NCI-H2081 treated with DMSO at 0.1 percent for 48 hours (cell line): ENCODE measurements at places on chromosomes 7 and 10.

- no peak for DNase-seq
These were observed 331.0 kb downstream of the ADARB2 start for GRCh38 chr10:1406132-1406966.

DNA sequence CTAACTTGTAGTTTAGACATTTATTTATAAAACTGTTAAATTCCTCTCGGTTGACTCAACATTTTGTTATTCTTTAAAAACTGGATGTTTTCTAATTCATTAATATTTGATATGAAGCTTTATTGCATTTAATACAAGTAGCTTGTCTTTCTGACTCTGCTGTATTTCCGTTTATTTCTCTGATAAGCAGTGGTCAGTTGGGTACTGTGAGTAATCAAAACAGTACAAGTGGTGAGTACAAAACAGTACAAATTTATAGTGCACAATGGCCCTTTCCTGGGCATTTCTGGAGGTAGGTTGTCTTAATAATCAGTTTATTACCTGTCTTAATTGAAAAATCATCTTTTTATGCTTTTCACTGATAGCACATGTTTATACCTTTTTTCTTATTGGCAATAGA lies 182.7 kb downstream of the CCSER2 start:
- no peak for DNase-seq

GRCh38 chr10:87092376-87092860 lies 2.2 kb downstream of the GLUD1 start:
- no peak for DNase-seq

- DNase-seq: no peak
These were observed 20.0 kb downstream of the RBM17 start for GRCh38 chr10:6108631-6109443.

DNA sequence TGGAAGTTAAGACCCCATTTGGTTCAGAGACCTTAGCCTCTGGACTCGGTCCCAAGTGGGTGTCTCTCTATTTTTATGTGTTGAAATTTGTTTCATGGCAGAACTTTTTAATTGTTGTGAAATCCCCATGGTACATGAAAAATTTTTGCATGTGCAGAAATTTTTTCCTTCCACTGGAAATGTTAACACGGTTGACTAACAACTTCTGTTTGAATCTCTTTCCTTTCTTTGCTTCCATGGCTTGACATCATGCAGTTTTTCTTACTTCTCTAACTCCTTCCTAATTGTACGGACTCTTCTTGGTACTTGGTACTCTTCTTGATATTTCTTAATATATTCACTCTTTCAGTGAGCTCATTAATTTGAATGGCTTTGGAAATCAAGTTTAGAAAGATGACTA lies 18.3 kb downstream of the MDFIC start:
- no peak for DNase-seq

GRCh38 chr10:35056686-35057085 lies 33.5 kb downstream of the CUL2 start:
- no peak for DNase-seq

DNA sequence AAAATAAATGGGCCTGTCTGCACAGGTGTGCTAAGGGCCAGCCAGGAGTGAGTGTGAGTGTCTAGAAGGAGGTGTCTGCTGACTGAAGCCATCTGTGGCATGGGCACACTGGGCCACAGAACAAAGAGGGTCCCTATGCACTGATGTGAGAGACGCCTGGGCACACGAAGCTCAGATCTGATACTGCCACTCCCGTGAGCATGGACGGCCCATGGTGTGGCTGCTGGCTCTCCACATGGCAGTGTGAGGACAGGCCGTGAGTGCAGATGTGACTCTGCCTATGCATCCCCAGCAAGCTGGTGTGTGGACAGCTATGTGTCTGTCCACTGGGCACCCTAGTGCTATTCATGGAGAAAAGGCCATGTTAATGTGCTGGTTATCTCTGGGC lies 12.8 kb upstream of the MYL7 start:
- DNase-seq: no peak

DNA sequence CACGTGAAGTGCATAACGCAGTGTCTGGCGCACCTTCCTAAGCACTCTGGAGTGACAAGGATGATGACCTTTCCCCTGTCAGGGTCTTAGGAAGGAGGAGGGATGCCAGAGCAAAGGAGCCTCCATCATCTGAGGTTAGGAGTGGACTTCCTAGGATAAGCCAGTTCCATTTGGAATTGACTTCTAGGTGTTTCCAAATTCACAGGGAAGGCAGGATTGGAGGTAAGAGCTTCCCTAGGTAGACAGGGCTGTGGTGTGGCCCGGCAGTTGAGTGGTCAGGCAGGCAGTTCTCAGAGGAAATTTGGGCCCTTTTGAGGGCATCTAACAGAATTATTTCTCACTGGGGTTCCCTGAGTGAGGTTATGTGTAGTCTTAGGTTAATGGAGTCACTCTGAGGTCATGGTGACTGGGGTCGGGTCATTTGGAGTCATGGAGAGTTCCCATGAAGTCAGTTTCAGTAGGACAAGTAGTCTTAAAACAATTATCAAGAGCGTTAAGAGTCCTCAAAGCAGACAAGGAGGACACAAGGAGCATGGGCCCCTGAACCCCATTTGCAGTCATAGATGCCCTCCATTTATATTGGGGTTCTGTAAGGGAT lies 8.2 kb downstream of the PPIF start:
- DNase-seq: no peak

- DNase-seq: no peak
These were observed 23.4 kb downstream of the PYROXD2 start for GRCh38 chr10:98391578-98391991.

DNA sequence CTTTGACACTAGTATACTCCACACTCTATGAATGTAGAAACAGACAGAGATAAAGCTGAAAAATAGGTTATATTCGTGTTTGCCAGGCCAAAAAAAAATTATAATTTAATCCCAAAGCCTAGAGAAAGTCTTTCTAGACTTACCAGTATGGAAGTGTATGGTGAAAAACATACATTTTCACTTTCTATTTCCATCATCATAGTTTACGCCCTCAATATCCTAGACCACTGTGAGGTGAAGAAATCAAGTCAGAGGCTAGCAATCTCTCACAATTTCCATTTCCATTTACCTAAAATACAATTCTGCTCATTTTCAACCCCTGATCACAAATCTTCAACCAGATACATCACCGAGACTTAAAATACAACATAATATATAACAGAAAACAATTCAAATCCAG lies 16.2 kb downstream of the GPR22 start:
- DNase-seq: no peak

DNA sequence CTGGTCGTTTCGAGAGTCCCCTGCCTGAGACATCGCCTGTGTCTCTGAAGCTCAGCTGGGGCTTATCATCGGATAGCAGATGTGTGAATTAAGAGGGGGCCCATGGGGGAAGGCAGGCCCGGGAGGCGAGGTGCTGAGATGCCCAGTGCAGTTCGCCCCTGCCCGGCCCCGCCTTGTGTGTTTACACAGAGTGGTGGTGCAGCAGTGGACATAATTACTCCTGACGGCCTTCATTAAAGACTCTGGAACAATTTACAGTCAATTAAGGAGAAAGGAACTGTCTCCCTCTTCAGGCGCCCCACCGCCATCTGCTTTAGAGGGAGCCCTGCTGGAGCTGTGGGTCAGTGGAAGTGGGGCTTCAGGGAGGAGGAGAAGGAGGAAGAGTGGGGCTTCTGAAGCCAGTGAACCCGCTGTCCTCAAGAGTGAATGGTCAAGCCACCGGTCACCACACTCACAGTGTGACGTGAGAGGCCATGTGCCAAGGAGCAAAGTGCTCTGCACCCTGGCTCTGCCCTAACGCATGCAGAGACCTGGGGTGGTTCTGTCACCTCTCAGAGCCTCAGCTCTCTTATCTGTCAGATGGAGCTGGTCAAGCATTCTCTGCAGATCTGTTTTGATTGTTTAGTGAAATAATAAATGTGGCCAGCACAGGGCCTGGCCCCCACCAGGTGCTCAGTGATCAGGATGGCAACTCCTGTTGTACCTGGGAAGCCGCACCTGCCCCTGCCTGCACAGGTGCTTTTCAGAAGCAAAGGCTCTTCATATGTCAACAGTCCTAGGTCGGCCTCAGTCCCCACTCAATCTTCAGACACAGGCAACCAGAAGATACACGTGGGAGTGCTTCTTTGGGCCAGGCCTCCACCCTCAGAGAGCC lies 65.6 kb downstream of the CDH23 start:
- DNase-seq: no peak

GRCh38 chr10:17455015-17455520 lies 673 bp upstream of the ST8SIA6 start:
- no peak for DNase-seq

DNA sequence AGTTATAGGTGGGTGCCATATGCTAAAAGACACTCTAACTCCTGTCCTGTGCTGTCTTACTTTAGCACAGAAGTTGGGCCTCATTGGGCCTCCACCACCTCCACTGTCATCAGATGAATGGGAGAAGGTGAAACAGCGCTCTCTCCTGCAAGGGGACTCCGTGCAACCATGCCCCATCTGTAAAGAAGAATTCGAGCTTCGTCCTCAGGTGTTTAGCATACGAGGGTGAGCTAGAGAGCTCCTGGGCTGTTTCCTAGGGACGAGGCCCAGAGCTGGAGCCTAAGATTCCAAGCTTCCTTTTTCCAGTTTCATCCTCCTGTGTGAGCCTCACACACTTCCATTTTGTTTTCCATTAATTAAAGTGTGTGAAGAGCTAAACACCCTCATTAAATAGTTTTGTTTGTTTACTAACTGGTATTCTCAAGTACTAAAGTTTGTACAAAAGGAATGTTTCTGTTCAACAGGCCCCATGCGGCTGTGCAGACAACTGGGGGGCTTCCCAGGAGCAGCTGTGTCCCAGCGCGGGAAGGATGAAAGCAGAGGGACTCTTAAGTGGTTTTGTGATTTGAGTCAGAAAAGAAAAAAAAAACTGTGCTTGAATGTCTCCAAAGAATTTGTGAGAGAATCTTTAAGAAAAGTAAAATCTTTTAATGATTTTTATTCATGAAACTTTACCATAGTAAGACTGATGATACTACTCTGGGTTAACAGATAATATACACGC lies 14.1 kb downstream of the RNF32 start:
- no peak for DNase-seq

GRCh38 chr10:101041252-101041761 lies 10.3 kb downstream of the SFXN3 start:
- DNase-seq: no peak

- no peak for DNase-seq
These were observed 9.0 kb downstream of the TACR2 start for GRCh38 chr10:69407621-69408301.

GRCh38 chr10:14562218-14563075 lies 212.2 kb downstream of the FAM107B start:
- DNase-seq: no peak

DNA sequence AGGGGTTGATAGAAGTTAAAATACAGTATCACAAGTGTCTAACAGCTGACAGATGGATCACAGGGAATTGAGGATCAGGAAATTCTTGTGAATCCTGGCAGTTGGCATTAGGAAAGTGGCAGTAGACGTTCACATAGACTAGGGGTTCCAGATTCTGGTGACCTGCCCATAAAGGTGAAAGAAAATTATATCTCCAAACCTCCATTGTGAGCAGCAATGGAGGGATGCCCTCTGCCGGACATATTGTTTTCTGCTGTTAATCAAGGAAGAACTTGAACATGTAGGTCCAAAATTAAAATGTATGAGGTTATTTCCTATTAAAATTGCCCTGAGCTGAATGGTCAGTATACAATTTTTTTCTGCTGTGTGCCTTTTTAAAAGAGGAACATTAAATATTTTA lies 5.1 kb downstream of the NME8 start:
- no peak for DNase-seq

GRCh38 chr7:11689096-11689495 lies 142.9 kb downstream of the THSD7A start:
- no peak for DNase-seq

GRCh38 chr7:133365917-133366316 lies 113.0 kb downstream of the EXOC4 start:
- DNase-seq: no peak

- no peak for DNase-seq
These were observed 34.9 kb downstream of the MMRN2 start for GRCh38 chr10:86922553-86922961.

DNA sequence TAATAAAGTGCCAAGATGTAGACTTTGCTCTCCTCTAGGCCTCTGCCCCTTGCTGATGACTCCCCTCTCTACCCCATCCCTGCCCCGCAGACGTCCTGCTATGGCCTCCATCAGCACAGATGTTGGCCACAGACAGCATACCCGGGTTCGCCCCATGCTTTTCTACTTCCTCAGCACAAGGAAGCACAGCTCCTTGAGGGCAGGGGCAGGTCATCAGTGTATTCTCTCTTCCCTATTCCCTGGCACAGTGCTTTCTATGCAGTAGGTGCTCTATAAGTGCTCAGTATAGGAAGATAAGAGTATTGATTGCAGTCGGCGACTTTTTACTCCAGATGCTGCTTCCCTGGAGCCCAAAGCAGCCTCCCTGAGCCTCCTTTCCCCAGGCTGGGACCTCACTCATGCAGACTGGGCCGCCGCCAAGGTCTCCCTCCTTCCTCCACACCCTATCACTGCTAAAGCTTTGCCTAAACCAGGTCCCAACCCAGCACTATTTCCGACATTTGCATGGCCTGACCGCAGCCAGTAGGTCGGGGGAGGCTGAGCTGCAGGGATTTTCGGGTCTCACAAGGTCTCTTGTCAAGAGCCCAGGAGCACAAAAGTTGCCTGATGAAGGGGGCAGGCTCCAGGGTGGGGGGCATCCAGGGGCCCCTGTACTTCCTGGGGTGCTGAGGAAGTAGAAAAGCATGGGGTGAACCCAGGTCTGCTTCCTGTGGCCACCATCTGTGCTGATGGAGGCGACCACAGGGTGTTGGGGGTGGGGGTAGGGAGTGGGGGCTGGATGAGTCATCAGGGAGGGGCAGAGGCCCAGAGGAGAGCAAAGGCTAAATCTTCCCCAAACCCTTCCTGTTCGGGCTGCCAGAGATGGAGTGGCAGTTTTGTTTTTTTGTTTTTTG lies 8.0 kb downstream of the CALHM3 start:
- no peak for DNase-seq

DNA sequence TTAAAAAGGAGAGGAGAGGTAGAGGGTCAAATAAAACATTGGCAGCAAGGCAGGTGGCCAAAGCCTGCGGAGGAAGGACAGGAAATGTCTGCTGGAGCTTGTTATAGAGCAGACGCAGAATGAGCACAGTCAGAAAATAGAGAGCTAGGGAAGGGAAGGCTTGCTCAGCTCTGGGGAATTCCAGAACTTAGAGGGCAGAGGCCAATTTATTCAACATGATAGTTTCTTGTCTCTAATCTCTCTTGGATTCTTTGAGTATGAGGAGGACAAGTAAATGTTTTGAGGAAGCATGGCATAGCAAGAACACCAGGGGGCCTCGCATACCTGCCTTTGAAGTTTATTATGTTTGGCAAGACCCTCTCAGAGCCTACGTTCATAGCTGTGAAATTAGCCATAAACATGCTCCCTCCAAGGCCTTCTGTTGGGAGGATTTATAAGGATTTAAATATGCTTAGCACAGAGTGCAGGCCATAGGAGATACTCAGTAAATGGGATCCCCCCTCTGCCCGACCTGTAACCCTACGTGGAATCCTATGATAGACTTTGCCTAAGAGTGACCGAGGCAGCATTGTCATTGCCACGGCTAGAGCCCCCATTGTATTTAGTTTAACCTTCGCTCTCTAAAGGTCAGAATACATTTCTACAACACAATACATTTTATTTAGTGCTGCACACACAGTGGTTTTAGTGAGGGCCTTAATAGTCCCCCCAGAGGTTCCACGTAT lies 293.9 kb downstream of the CCDC3 start:
- no peak for DNase-seq
